ENCODE measurements at places on chromosomes 1 and 21.

DNA sequence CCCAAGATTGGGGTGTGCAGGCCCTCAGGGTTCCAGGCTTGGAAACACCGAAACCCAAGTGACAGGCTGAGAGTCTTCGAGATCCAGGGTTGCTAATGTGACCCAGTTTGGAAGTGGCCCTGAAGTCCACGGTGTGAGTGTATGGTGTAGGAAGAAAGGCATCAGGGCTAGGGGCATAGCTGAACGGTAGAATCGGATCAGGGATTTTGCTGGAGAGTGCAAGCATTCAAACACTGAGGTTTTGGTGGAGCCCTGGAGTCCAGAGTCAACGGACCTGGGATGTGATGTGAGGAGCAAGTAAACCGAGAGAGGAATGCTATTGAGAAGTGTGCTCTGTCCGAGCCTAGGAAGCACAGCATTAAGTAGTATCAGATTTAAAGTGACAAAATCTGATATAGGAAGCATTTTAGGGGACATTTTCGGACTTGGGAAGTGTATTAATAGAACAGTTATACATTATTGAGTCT lies 958 bp downstream of the NFYC start:
- peak; percentile 17 for DNase-seq

DNA sequence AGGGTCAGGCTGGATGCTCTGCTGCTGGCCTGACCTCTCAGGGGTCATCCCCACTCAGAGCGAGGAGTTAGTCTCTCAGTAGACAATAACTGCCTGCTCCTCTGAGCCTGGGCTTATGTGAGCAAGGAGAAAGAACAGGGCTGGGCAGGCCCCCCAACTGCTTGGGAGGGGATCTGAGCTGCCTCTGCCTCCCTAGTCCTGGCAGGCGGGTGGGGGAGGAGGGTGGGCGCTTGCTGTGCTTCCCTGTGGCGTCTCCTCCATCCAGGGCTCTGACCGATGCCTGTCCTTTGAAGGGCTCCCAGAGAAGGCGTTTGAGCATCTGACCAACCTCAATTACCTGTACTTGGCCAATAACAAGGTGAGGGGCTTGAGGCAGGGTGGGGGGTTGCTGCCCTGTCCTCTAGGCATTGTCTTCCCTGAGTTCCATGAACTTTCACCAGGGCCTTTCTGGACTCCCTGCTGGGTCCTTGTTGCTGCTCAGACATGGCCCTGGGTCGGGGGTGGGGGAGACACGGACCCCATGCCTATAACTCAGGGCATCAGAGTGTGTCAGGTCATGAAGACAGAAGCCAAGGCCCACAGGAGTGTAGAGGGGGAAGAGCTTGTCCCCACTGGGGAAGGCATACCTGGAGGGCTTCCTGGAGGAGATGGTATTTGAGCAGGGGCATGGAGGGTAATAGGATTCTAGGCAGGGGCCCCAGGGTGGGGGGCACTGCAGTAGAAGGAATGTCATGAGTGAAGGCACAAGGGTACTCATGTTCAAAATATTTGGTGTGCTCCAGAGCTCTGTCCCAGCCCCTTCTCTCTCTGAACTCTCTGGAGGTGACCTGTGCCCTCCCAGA lies 12.5 kb downstream of the PODN start:
- DNase-seq = no peak

DNA sequence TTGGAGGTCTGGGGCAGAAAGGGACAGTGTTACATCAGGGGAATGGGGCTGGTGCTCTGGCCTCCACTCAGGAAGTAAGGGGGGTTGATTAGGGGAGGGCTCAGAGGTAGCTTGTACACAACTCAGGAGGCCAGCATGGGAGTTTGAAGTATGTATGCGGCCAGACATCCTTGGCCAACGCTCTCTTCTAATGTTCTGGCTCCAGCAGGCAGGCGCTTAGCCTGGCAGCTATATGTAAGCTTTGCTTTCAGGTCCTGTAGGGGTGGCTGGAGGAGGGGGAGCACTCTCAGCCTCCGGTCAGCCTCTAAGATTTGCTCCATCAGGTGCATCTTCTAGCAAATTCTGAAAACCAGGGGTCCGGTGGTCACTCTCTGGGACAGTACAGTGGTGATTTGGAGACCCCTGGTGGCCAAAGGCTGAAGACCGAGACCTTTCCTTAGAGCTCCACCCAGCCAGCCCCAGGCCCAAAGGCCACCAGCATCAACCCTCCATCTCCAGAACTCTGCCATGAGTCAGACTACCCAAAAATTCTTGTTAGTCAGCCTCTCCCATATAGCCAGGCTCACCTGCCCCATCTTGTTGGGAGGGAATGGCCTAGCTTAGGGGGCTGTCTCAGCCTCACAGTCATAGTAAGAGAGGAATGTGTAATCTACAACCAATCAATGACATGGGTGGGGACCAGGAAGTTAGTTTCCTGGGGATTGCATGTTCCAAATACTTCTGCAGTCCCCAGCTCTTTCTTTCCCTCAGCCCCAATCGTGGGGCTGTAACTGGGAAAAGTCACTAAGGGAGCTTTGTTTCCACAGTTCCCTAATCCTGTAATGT lies 9.7 kb upstream of the COL8A2 start:
- peak; percentile 67 for DNase-seq

DNA sequence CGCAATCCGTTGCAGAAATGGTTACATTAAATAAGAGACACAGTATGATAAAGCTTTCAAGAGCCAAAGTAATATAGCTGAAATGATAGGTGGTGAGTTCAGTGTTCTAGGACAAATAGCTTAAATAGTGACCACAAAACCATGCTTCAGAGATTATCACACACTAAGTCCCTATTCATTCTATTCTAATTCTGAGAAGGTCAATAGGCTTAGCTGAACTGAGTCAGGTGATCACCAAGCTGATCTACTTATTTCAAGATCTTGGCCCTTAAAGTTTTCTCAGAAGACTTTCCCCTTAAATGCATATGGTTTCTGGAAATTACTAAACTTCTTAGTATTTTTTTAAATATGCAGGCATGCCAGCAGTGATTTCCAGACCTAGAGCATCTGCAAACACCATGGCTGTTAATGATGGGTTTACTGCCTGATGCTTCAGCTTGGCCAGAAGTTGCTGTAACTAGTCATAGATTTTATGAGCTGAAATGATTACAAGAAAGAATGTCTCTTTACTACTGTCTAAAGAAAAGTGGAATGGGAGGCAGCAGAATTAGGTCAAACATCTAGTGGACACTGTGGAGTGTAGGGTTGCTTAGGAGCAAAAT lies 242.9 kb downstream of the ST6GALNAC3 start:
- DNase-seq = no peak

- DNase-seq = no peak
Measured at GRCh38 chr1:156673387-156674121, 3.7 kb downstream of the NES start.

- DNase-seq = no peak
Measured at GRCh38 chr1:165575468-165576099, 31.8 kb downstream of the LRRC52 start.

- DNase-seq = no peak
Measured at GRCh38 chr1:66998972-66999371, 55.0 kb downstream of the SLC35D1 start.

DNA sequence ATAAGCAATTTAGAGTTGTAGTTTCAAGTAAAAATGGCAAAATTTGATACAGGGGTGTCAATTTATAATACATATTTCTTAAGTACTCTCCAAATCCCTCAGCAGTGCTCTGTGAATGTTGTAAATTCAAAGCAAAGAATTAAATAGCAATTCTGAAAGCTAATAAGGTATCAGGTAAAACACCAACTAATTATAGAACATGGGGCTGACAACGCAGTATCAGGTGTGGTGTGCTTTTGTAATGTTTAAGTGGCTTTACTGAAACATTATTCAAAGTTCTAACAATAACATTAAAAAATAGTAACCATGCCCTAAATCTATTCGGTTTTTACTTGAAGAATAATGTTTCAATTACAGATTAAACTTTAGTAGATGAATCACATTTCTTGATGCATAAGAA lies 1271.2 kb upstream of the ADGRL2 start:
- no peak for DNase-seq

DNA sequence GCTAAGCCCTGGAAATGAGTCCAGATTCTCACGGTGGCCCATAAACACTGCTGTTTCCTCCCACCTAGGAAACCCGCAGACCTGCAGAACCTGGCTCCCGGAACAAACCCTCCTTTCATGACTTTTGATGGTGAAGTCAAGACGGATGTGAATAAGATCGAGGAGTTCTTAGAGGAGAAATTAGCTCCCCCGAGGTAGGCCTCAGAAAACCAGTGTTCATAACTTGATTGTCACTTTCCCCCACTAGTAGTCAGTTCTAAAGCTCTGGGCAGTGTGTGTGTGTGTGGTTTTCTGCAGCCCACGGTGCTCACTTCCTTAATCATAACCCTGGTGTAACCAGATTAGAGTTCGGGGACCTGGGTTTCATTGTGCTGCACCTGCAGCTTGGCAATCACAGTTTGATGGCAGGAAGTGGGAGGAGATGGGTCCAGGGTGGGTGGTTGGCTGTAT lies 39.1 kb downstream of the CLIC6 start:
- DNase-seq = no peak

- no peak for DNase-seq
Measured at GRCh38 chr1:20711285-20712214, 6.3 kb downstream of the KIF17 start.

DNA sequence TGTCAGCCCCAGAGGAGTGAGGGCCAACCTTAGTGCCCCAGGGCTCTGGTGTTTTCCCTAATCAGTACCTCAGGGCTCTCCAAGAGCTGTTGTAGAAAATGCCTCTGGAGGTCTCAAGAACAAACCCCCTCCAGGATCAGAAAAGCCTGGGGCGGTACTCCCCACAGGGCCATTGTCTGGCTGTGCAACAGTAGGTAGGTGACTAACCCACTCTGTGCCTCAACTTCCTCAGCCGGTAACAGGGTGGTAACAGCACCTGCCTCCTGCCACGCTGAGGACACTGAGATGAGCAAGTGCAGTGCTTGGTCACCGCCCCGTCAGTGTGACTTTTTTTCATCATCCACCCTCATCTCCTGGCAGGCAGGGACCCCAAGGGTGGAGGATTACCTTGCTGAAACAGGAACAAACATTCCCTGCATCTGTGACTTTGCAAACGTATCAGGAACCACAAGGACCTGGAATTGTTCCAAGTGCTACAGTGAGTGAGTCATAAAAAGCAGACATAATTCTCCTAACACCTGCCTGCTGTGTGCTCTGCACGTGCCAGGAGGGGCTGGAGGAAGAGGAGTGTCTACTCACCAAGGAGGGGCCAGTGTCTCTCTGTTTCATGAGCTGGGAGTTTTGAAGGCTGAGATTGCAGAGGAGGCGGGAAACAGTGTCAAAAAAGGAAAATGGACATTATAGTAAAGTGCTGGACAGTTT lies 440.8 kb downstream of the NPHP4 start:
- DNase-seq = no peak

GRCh38 chr1:243325305-243325890 lies 69.6 kb downstream of the SDCCAG8 start:
- peak; percentile 48 for DNase-seq

DNA sequence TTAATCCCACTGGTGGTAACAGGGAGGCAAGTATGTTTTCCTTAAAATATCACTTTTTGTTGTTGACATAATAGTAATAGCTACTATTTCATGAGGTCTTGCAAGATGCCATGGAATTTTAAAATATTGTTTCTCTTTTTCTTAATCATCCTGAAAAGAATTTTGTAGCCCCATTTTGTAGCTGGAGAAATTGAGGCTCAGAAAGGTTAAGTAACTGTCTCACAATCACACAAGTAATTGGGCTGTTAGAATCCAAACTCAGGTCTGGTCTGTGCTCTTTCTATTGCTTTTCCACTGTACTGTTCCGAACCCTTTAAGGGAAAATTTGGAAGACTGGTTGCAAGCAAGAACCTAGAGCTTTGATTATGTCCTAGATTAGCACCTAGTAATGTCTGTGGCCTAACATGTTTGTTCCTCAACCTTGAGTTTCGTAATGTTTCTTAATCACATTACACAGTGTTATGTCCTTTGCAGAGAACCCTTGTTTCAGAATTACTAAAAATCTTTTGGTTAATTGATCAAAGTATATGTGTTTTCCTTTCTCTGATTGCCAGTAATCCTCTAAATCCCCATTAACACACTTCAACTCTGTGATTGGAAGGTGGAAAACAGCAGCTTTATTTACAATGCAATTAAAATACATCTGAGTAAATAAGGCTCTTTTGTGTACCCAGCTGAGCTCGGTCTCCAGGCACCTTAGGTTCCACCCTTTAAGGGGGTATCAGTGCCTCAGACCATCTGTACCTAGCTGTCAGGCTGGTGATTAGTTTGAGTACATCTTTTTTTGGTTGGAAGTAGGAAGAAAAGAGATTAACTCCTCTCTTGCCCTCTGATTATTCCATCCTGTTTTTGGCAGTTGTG lies 10.4 kb downstream of the LRRC42 start:
- DNase-seq = no peak

GRCh38 chr1:30609336-30609998 lies 113.9 kb downstream of the MATN1 start:
- DNase-seq = no peak

GRCh38 chr1:24898152-24898908 lies 31.7 kb downstream of the RUNX3 start:
- DNase-seq = peak; percentile 84

GRCh38 chr1:192866241-192866868 lies 57.5 kb downstream of the RGS2 start:
- no peak for DNase-seq

DNA sequence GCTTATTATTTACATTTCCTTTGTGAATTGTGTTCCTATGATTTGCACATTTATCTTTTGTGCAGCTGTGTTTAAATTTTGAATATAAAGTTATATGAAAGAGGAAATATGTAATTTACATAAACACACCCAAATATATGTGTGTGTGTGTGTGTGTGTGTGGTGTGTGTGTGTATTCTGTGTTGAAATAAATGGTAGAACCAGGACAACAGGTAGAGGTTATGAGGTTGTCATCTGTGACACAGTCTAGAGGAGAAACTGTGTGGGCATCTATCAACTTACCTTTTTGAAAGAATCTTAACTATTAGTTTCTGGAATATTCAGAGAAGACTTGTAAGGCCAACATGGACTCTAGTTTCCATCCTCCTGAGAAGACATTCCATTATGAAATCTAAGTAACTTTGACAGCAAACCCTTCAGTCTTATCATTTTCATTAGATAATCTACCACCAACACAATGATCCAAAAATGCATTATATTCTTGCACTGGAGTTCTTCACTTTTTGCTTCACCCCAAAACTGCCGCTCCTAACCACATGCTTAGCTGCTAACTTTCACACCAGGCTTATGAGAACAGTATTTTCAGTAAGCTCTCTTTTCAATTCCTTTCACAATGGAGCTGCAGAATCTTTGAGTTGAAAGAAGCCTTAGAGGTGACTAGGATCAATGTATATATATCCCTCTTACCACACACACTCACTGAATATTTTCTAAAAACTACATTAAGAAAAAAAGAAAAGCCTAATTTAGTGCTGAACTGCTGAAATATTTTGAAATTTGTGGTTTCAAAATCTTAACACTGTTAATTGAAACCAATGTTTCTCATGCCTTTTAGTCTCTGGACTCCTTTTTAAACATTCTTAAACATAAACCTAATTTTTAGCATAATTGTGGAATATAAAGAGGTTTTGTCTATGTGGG lies 21.8 kb downstream of the PTPRC start:
- DNase-seq = no peak

GRCh38 chr1:84259376-84259775 lies 42.1 kb upstream of the SAMD13 start:
- DNase-seq = no peak

GRCh38 chr1:20493309-20493708 lies 7.3 kb upstream of the CAMK2N1 start:
- DNase-seq = no peak
